Chondrocyte (in vitro differentiated cells): ENCODE measurements at places on chromosomes 13 and 19.

DNA sequence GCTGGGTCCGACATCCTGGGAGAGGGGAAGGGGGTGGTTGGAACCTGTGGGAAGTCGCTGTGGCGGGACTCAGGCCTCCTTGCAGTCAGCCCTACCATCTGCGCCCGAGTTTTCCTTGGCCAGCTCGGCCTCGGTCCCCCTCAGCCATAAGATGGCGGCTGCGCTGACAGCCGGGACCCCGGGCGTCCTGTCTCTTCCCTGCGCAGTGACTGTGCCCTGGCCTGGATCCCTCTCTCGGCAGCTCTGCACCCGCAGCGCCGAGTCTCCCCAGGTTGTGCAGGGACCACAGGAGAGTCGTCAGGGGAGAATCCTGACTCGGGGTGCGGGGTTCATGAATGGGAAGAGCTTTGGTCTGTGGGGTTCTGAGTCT lies 345 bp downstream of the ZNF257 start:
- H3K4me3 ChIP-seq, result no peak overlapping the region
- H3K4me1 ChIP-seq, result no peaks in the 10 kb centered on the region
- no peaks in the 10 kb centered on the region for H3K27me3 ChIP-seq
- no peaks in the 10 kb centered on the region for H3K36me3 ChIP-seq
- no peak for DNase-seq

DNA sequence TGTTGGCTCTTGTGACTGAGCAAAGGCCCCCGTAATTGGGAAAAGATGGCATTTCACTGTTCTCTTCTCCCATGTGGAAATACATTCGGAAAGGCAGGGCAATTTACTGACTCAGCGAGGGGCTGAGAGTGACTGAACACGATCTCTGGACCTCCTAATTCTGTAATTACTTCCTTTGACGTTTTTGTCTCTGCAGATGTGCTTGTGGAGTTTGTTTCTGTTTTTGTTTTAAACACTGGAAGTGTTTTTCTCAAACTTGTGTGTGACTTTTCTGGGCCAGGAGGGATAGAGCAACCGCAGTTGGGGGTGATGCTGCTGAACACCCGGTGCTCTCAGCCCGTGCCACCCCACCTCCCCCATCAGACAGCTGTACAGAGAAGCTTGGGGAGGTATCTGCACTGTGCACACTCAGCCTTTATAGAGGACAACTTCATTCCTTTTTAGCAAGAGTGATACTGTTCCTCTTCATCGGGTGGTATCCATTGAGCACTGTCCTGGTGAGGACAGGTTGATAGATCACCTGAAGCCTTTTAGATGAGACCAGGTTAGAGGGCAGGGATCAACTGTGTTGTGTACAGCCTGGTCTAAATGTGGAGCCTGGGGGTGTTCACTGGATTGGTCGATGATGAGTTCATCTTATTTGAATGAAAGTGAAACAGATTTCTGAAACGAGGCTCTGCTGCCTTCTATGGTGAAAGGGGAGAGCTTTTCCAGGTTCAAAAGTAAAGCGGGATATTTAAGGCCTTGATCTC lies 117.4 kb downstream of the ESD start:
- peaks cover 1% of the 10 kb centered on the region for H3K36me3 ChIP-seq
- no peak for DNase-seq
- no peak overlapping the region for H3K27ac ChIP-seq
- H3K4me1 ChIP-seq, result peaks cover 11% of the 10 kb centered on the region
- no peaks in the 10 kb centered on the region for H3K27me3 ChIP-seq

DNA sequence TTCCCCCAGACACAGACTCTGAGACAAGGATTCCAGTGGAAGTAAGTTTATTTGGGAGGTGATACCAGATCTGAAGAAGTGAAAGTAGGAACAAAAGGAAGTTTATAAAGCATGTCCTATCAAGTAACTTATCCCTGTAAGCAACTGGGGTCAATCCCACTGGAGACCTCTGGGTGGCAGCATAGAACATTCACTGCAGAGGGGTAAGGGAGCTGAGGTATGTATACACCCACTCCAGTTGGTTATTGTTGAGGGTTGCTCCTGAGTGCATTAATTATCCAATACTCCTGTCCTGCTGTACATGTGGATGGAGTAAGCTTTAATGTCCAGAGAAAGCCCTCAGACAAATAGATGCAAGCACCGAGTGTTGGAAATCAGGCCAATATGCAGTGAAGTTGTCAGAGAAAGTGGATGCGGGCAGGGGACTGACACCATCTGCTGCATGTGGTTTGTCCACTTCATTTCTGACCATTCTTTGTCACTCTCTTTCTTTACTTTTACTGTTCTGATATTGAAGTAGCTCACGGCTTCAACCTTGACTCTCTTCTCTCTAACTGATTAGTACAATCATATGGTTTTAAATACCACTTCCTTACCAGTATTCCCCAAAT lies 46.7 kb downstream of the NOTCH3 start:
- no peak overlapping the region for H3K4me3 ChIP-seq
- no peak overlapping the region for H3K27ac ChIP-seq
- peaks cover 3% of the 10 kb centered on the region for H3K4me1 ChIP-seq
- H3K36me3 ChIP-seq, result peaks cover 4% of the 10 kb centered on the region
- H3K27me3 ChIP-seq, result peaks cover 2% of the 10 kb centered on the region
- DNase-seq, result no peak

DNA sequence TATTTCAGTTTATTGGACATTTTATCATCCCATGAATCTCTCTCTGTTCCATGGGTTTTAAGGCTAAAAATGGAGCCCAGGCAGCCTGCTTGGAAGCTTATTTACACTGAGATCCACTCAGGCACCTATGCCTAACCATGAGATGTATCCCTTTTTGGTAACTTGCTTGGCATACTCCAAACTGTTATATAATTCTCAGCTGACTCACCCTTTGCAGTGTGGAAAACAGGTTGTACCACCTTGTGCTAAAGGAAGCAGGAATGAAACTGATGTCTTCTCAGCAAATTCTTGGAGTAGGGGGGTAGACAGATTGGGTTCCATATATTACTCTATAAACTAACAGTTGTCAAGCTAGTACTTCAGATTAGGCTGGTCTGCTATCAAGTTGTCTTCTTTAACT lies 483.6 kb downstream of the KLF5 start:
- H3K36me3 ChIP-seq, result no peaks in the 10 kb centered on the region
- no peaks in the 10 kb centered on the region for H3K4me1 ChIP-seq
- H3K27me3 ChIP-seq, result peaks cover 10% of the 10 kb centered on the region
- DNase-seq, result no peak

GRCh38 chr19:6720369-6721137 lies at the start of gene C3:
Gene C3 (minus strand): TSS chr19:6720650. CDS start chr19:6720589, 61 bp downstream.
- H3K36me3 ChIP-seq, result no peaks in the 10 kb centered on the region
- no peak within 1 kb of the TSS for H3K4me3 ChIP-seq
- DNase-seq, result no peak
- H3K4me1 ChIP-seq, result peaks cover 5% of the 10 kb centered on the region
- H3K27ac ChIP-seq, result no peak within 1 kb of the TSS

GRCh38 chr13:75180805-75181455 lies 301.0 kb downstream of the TBC1D4 start:
- peaks cover 44% of the 10 kb centered on the region for H3K4me1 ChIP-seq
- no peaks in the 10 kb centered on the region for H3K27me3 ChIP-seq
- H3K36me3 ChIP-seq, result peaks cover 15% of the 10 kb centered on the region

GRCh38 chr13:47843005-47843404 lies 158.1 kb downstream of the SUCLA2 start:
- H3K27me3 ChIP-seq, result no peaks in the 10 kb centered on the region
- H3K27ac ChIP-seq, result no peak overlapping the region
- no peak for DNase-seq
- H3K4me1 ChIP-seq, result no peaks in the 10 kb centered on the region
- H3K4me3 ChIP-seq, result no peak overlapping the region
- no peaks in the 10 kb centered on the region for H3K36me3 ChIP-seq

- H3K4me3 ChIP-seq, result no peak overlapping the region
- no peaks in the 10 kb centered on the region for H3K27me3 ChIP-seq
- no peak overlapping the region for H3K27ac ChIP-seq
- H3K4me1 ChIP-seq, result peaks cover 27% of the 10 kb centered on the region
- peaks cover 11% of the 10 kb centered on the region for H3K36me3 ChIP-seq
- no peak for DNase-seq
These were observed 2.4 kb upstream of the CYTH2 start for GRCh38 chr19:48466561-48467325.

DNA sequence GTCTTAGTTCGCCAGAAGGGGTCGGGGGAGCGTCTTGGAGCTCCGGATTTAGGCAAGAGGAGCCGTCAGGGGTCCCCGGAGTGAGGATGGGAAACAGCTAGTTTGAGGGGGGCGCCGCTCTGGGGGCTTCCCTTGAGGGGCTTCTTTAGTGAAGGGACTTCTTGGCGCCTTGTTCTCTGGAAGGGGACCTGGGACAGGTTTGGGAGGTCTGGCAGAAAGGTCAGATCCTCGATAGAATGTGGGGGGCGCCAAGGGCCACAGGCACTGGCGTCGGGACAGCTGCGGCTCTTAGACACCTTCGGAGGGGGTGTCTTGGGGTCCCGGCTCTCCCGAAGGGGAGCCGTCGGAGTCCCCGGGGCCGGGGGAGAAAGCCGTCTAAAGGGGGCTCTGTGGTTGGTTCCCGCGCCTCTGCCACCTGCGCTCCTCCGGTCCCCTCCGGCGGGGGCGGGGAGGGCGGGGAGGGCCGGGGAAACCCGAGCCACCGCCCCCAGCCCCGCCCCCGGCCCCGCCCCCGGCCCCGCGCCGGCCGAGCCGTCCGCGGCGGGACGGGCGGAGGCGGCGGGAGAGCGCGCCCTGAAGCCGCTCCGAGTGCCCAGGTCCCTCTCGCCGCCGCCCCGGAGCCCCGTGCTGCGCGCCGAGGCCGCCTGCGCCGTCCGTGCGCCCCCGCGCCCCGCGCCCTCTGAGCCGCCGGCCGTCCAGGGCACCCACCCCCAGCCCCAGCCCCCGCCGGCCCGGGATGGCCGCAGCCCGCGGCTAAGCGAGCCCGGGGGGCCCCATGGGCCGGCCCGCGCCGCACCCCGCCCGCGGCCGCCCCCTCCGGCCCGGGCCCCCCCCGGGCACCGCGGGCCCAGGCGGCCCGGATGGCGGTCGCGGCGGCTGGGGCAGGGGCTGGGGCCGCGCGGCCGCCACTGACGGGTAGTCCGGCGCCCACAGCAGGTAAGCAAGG lies at the start of gene NRTN:
Gene NRTN, plus strand, starts transcription at position 552 of the 946 bp plus-strand sequence. CDS start 19,099 bp downstream, outside the sequence.
- no peaks in the 10 kb centered on the region for H3K36me3 ChIP-seq
- no peak within 1 kb of the TSS for H3K27ac ChIP-seq
- H3K4me1 ChIP-seq, result peaks cover 9% of the 10 kb centered on the region
- no peak for DNase-seq

- H3K4me1 ChIP-seq, result peaks cover 7% of the 10 kb centered on the region
- no peaks in the 10 kb centered on the region for H3K36me3 ChIP-seq
- H3K27me3 ChIP-seq, result peaks cover 3% of the 10 kb centered on the region
- DNase-seq, result no peak
- no peak overlapping the region for H3K4me3 ChIP-seq
These were observed 213.3 kb downstream of the MZT1 start for GRCh38 chr13:72514146-72514545.

DNA sequence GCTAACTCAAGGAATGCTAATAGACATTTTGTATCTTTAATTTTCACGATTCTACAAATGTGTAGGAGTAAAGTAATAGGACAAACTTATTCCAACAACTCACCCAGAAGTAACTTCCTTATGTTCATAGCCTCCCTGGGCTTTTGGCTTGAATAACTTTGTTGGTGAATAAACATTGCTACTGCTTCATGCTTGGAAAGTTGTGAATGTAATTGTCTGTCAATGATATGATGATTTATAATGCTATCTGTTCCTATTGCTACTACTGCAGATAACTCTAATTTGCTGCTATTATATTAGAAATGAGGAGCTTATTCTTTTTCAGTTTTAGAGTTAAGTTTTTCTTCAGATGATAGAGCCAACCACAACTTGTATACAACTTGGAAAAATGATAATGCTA lies 307.7 kb downstream of the PCDH9 start:
- H3K27ac ChIP-seq, result no peak overlapping the region
- no peak overlapping the region for H3K4me3 ChIP-seq
- H3K36me3 ChIP-seq, result peaks cover 2% of the 10 kb centered on the region
- peaks cover 13% of the 10 kb centered on the region for H3K4me1 ChIP-seq
- H3K27me3 ChIP-seq, result no peaks in the 10 kb centered on the region

- no peaks in the 10 kb centered on the region for H3K36me3 ChIP-seq
- H3K27ac ChIP-seq, result no peak overlapping the region
- H3K4me1 ChIP-seq, result peaks cover 24% of the 10 kb centered on the region
- no peak overlapping the region for H3K4me3 ChIP-seq
These were observed 746.6 kb downstream of the UQCRFS1 start for GRCh38 chr19:28466107-28467045.

- H3K27ac ChIP-seq, result no peak overlapping the region
- peaks cover 2% of the 10 kb centered on the region for H3K27me3 ChIP-seq
- H3K4me1 ChIP-seq, result peaks cover 4% of the 10 kb centered on the region
- no peaks in the 10 kb centered on the region for H3K36me3 ChIP-seq
These were observed 522.0 kb upstream of the ATXN8OS start for GRCh38 chr13:69585656-69586055.

GRCh38 chr19:41325947-41326706 lies 16.2 kb downstream of the CCDC97 start:
- peaks cover 15% of the 10 kb centered on the region for H3K36me3 ChIP-seq
- no peak for DNase-seq
- peak overlapping the region; percentile 63 for H3K4me3 ChIP-seq

DNA sequence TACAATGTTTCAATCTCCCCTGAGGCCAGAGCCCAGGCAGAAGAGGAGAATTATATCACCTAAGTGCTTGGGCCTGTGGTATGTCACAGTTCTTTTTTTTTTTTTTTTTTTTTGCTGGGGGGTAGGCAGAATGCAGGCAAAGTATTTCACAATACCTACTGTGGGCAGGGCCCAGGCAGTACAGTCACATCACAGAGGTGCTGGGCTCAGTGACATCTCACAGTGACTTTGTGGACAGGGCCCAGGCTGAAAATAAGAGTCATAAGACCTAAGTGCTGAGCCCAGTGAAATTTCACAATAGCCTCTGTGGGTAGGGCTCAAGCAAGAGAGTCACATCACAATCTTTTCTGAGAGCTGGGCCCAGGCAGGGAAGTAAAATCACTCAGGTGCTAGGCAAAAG lies 15.9 kb upstream of the ZNF208 start:
- no peak overlapping the region for H3K27ac ChIP-seq
- H3K4me3 ChIP-seq, result no peak overlapping the region
- H3K4me1 ChIP-seq, result no peaks in the 10 kb centered on the region
- no peak for DNase-seq
- H3K27me3 ChIP-seq, result no peaks in the 10 kb centered on the region
- no peaks in the 10 kb centered on the region for H3K36me3 ChIP-seq

- no peak overlapping the region for H3K27ac ChIP-seq
- H3K4me3 ChIP-seq, result no peak overlapping the region
- peaks cover 61% of the 10 kb centered on the region for H3K36me3 ChIP-seq
- H3K4me1 ChIP-seq, result no peaks in the 10 kb centered on the region
- DNase-seq, result no peak
- no peaks in the 10 kb centered on the region for H3K27me3 ChIP-seq
These were observed 16.0 kb downstream of the ZNF582 start for GRCh38 chr19:56377105-56377924.

GRCh38 chr13:29435125-29435911 lies 160.2 kb downstream of the SLC7A1 start:
- H3K36me3 ChIP-seq, result no peaks in the 10 kb centered on the region
- no peak overlapping the region for H3K4me3 ChIP-seq
- peaks cover 49% of the 10 kb centered on the region for H3K4me1 ChIP-seq
- no peak for DNase-seq
- H3K27me3 ChIP-seq, result peaks cover 21% of the 10 kb centered on the region

DNA sequence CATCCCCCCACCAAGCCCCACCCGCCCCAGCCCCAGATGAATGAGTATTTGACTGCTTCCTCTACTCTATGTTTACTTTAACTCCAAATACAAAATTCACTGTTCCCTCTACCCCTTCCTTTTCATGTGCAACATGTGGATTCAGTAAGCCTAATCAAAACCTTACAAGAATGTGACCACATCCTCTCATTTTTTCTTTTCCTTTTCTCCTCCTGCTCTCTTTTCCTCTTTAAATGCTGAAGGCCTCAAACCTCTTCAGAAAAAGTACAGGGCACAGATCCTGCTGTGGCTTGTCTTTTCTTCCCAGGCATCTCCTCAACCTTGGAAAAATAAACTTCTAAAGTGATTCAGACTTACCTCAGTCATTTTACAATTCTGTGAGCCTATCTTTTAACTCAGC lies 119.0 kb downstream of the MYCBP2 start:
- H3K4me1 ChIP-seq, result peaks cover 15% of the 10 kb centered on the region
- H3K4me3 ChIP-seq, result no peak overlapping the region
- DNase-seq, result no peak
- H3K27ac ChIP-seq, result peak overlapping the region; percentile 80
- H3K36me3 ChIP-seq, result peaks cover 20% of the 10 kb centered on the region
